ENCODE measurements at places on chromosomes 16 and 17.
A peak's percentile ranks its signal among the peaks of the same experiment; 100 is the strongest.

DNA sequence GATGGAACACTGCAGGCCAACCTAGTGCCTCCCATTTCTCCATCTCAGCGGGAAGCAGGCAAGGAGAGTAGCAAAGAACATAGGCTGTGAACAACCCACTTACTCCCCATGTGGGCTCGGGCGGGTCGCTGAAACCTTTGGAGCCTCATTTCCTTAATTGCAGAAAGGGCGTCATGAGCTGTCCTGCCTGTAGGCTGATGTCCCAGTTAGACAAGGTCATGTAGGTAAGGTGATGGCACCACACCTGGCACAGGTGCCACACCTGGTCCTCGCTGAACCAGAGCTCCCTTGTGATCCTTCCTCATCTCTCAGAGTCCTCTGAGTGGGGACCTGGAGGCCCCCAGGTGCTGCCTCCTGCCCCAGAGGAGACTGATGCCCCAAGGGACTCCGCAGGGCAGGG lies 22.9 kb downstream of the ABCC3 start:
- peak; percentile 7 for DNase-seq

GRCh38 chr17:70055000-70055399 lies 20.0 kb upstream of the KCNJ16 start:
- no peak for DNase-seq

GRCh38 chr16:51326131-51326856 lies 175.2 kb upstream of the SALL1 start:
- no peak for DNase-seq

- no peak for DNase-seq
Measured at GRCh38 chr16:87583453-87584131, 18.7 kb upstream of the JPH3 start.

- DNase-seq: no peak
Measured at GRCh38 chr16:77822661-77823060, 34.3 kb downstream of the VAT1L start.

DNA sequence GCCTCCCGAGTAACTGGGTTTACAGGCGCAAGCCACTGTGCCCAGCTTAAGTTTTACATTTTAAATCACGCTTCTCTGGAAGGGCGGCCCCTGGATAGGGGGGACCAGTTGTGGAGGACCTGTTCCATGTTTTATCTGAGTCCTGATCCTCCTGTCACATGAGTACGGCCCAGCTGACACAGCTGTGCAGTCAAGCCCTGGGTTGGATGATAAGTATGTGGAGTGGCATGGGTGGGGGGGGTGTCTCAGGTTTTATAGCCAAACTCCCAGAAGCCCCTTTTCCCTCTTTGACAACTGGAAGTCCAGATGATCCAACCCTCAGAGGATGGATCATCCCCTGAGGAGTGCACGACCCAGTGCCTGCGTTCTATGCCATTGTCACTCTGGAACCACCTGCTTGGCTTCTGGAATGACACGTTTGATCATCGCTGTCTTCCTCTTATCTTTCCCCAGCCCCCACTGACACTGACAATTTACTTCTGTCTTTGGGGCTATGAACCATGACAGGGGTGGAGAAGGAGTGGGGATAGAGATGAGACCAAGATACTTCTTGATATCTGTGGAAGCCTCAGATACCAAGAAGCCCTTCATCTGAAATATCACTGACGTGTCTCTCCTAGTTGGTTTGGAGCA lies 191.2 kb downstream of the MSI2 start:
- no peak for DNase-seq

GRCh38 chr16:55471448-55472097 lies 7.4 kb upstream of the MMP2 start:
- no peak for DNase-seq

- DNase-seq: no peak
Measured at GRCh38 chr16:15975172-15975571, 25.8 kb downstream of the ABCC1 start.

Measured in CD4-positive, alpha-beta T cell treated with Interleukin-15 for 1 hour (primary cell).